ENCODE measurements at places on chromosomes 11 and 22.

GRCh38 chr22:26045860-26046259, 123.4 kb upstream of the SEZ6L start:
- DNase-seq = no peak

DNA sequence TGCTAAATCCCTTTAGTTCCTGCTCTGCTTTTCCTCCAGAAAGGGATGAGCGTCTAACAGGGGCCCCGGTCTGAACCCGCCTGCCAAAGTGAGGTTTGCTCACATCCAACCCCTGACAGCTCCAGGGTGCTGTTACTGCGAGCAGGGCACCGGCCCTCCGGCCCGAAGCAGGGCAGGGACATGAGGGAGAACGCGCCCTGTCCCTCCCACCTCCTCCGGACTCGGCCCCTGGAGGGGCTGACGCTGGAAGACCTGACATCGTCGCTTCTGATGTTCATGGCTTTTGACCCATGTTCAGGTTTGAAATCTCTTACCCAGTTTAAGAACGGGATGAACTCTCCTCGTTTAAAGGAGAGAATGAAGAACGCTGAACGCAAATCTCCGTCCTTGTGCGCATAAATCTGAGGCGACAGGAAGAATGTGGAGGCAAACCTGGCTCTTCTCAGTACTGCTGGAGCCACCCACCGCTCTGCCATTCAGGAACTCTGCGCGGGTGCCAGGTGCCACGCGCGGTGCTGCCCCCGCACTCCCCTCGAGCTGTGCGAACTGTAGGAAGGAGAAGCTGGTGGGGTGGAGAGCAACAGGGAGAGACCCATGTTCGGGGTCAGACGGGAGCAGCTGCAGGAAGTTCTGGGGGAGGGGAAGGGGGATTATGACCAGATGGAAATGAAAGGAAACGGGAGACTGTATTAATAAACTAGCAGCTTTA, 826 bp upstream of the EEF1G start:
- DNase-seq = no peak

- no peak for DNase-seq
Measured at GRCh38 chr11:116938471-116939070, 101.1 kb upstream of the APOA1 start.

GRCh38 chr11:69682681-69683326, 7.7 kb upstream of the LTO1 start:
- DNase-seq = no peak

DNA sequence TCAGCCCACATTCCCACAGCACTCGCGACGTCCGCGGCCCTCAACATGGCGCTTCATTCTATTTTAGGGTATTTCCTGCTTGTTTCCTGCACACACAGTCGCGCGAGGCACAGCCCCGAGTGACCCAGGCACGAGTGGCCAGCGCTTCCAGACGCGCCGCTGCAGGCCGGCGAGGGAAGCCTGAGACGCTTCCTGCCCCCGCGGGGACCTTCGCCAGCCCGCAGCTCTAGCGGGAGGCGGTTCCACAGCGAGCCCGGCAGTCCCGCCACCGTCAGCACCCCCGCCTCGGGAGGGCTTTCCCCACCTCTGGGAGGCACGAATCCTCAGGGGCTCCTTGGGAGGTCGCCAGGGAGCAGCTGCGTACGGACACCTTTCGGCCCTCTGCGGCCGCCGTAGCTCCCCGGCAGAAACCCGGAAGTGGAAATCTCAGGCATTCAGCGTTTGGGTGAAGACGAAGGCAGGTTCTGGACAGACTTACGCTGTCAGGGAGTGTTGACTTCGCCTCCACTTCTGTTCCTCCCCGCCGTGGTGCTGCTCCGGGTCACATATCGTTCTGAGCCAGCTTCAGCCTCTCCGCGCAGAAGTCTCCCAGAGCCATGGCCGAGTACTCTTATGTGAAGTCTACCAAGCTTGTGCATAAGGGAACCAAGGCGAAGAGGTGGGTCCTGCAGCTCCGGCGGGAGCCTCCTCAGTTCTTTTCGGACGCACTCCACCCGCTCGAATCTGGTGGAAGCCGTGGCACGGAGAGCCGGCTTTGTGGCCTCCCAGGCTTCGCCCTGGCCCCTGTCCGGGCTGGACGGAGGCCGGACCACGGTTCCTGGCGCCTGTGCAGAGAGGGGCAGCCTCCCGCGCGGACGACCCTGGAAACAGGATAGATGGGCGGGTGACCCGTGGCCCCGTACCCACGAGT, 2925.9 kb upstream of the OR11H1 start:
- DNase-seq = no peak

DNA sequence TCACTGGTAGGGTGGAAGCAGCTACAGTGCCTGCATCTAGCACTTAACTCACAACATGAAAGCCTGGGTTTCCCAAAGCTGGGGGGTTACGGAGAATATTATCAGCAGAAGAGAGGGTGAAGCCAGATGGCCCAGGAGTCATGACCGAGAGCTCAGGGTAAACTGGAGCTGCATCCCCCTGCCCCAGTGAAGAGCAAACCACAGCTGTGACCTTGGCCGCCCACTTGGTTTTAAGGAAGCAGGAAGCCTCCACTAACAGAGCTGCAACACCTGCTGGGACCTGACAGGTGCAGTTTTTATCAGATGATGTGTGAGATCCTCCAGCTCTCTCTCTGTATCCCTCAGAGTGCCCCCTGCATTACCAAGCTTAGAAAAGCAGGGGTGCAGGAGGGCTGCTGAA, 20.9 kb downstream of the TCP11L1 start:
- no peak for DNase-seq

- no peak for DNase-seq
Measured at GRCh38 chr11:98455500-98456307, 565.0 kb upstream of the CNTN5 start.

DNA sequence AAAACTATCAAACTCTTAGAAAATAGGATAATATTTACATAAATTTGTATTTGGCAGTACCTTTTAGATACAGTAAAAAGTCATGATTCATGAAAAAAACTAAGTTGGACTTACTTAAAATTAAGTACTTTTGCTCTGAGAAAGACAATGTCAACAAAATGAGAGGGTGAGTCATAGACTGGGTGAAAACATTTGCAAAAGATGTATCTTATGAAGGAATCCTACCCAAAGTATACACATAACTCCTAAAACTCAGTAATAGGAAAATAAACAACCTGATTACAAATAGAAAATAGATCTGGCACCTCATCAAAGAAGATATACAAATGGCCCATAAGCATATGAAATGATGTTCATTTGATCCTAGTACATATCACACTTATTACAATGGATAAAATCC, 1154.6 kb downstream of the JRKL start:
- DNase-seq = no peak

- DNase-seq = no peak
Measured at GRCh38 chr11:66155387-66156073, 85.5 kb downstream of the PACS1 start.

GRCh38 chr11:128752379-128752778, 58.5 kb downstream of the FLI1 start:
- no peak for DNase-seq

GRCh38 chr11:43197379-43197778, 114.4 kb upstream of the API5 start:
- DNase-seq = no peak

GRCh38 chr22:24583221-24584165, 9.4 kb downstream of the LRRC75B start:
- DNase-seq = no peak

- DNase-seq = peak; percentile 15
Measured at GRCh38 chr11:43403357-43404231, 44.9 kb downstream of the TTC17 start.

DNA sequence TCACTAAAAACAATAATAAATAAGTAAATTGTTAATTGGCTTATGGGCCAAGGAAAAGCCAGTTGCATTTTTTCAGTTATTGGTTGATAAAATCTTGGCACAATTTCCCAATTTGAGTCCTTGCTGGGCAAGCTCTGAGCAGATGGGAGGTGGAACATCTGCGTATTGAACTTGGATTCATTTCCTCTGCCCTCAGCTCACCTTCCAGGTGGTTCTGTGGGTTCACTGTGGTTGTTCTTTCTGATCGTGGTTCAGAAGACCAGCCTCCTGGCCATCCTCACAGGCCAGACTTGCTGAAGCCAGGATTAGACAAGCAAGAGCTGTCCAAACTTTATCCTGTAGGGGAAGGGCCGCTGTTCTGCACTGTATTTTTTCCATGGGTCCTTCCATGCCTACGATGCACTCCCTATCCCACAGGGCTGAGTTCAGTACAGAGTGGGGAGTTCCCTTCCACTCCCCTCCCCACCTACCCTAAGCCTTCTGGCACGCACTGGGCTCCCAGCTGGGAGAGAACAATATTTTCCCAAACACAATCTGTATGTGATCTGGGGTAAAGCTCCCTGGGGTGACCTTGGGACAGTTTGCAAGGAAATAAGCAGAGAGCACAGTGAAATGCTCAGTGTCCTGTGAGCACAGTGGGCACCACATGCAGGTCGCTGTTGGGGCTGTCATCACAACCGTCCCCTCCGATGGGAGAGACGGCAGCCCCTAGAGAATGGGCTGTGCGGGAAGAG, 43.5 kb upstream of the TP53I11 start:
- DNase-seq = no peak

DNA sequence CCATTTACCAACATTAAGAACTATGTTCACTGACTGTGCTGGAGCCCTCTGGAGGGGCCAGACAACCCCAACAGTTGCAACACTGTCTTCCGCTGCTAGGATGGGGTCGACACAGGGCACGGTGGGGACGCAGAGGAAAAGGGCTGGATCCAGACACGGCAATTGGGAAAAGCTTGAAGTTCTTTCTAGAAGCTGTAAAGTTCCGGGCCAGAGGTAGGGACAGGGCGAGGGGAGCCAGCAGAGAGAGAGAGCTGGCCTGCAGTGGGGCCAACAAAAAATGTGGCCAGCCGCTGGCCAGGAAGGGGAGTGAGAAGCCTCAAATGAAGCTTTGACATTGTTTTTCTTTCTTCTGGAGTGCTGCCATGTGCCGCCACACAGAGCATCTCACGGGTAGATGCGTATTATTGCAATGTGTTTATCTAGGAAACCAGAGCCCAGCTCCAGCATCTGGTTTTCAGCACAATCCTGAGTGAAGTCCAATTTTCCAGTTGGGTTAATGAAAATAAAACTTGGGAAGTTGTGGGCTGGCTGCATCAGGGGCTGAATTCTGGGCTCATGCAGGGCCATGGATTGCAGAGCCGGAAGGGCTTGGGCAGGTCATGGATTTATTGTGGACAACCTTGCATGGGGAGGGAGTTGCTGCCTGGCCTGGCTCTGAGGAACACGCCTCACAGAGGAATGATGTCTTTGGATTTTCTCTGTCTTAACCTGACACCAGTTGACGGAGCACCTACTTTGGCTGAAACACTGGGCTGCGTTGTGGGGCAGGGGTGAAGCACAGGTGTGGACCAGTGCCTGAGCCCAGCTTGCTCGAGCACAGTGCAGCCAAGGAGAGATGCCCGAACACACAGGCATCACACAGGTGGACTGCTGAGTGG, 67.6 kb upstream of the AMPD3 start:
- no peak for DNase-seq

DNA sequence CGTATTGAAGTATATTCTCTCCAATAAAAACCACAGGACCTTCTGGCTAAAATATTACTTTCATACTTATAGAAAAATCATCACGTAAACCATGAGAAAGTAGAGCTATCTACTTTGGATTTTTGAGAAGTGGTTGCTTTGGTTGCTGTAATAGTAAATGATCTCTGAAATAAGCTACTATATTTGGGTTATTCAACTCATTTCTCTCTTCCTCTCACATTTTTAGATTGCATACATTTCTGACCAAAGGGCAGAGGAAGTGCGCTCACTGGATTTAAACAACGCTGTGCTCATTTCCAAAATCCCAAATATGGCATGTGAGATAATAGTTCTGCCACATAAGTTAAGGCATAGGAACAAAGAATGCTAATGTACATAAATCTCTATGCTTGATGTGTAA, 357.0 kb downstream of the LRRC4C start:
- no peak for DNase-seq

GRCh38 chr11:13772223-13773046, 104.0 kb downstream of the FAR1 start:
- peak; percentile 65 for DNase-seq

DNA sequence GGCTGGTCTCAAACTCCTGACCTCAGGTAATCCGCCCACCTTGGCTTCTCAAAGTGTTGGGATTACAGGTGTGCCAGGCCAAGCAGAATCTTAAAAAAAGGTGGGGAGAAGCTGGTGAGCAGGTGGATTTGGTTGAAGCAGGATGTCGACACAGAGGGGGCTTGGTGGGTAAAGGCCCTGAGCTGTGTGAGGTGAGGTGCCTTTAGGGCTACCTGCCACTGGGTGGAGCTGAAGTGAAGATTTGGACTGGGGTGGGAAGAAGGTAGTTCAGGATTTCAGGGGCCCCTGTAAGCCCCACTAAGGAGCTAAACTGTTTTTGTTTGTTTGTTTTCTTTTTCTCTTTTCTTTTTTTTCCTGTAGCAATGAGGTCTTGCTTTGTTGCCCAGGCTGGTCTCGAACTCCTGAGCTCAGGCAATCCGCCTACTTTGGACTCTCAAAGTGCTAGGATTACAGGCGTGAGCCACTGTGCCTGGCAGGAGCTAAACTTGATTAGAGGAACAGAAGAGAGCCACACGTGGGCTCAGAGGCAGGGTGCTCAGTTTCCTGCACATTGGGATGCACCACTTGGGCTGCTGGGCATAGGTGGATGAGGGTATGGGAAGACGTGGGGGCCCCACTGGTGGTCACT, 6.0 kb downstream of the P2RX6 start:
- DNase-seq = no peak

- DNase-seq = no peak
Measured at GRCh38 chr11:17512101-17512500, 32.1 kb downstream of the USH1C start.

- no peak for DNase-seq
Measured at GRCh38 chr22:43006016-43006505, 8.9 kb downstream of the PACSIN2 start.

GRCh38 chr11:1862588-1863351, 9.9 kb downstream of the LSP1 start:
- DNase-seq = no peak

DNA sequence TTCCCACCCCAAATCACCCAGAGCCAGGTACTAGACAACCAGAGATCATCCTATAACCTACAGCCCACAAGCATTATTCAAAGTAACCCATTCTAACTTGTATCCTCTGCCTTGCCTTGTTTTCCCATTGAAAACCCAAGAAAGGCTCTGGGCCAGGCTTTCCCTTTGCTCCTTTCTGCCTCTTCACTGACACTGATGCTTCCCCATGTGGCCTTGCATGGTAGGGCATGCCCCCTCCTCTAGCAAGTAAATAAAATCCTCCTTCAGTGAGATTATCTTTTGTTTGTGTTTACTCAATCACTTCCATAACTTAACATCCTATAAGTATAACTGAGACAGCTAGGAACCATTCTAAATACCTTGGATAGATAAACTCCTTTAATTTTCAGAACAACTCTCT, 65.6 kb upstream of the FAR1 start:
- DNase-seq = no peak

- no peak for DNase-seq
Measured at GRCh38 chr22:44661070-44661469, 40.9 kb upstream of the PRR5 start.
